CD8-positive, alpha-beta memory T cell (primary cell): ENCODE measurements at places on chromosomes 4 and X. TPM values are rescaled to one million over a fixed set of nuclear protein-coding genes. Genes with fewer than 3 reads are reported as not detected.

The HSPA4L gene
- 0.50 TPM for total RNA-seq

The GSX2 gene
- total RNA-seq = not detected

The SHOX gene
- not detected for total RNA-seq

The EBP gene
- 153 TPM for total RNA-seq

GRCh38 chr4:6375620-6376295, 96.7 kb downstream of the PPP2R2C start:
- H3K4me3 ChIP-seq = no peak overlapping the region
- no peak overlapping the region for H3K27ac ChIP-seq
- H3K4me1 ChIP-seq = no peaks in the 10 kb centered on the region
- H3K27me3 ChIP-seq = no peaks in the 10 kb centered on the region

DNA sequence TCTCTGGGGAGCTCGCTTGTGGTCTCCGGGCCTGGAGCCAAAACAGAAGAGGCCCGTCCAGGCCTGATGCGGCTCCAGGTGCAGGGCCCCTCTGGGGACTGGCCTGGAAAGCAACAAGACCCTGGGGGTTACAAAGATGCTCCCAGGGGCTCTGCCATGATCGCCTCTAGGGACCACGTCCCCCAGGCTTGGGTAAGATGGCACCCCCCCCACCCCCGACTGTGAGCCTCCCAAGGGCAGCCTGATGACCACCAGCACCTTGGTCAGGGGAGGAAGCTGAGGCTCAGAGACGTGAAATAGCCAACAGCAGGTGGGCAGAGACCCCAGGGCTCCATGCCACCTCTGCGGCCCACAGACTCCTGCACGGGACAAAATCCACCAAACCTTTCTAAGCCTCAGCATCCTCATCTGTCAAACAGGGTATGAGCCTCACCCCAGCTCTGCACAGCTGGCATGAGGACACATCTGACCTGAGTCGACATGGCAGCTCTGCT, 25.4 kb downstream of the C4orf50 start:
- H3K36me3 ChIP-seq = no peaks in the 10 kb centered on the region
- H3K27me3 ChIP-seq = no peaks in the 10 kb centered on the region
- H3K4me1 ChIP-seq = no peaks in the 10 kb centered on the region

DNA sequence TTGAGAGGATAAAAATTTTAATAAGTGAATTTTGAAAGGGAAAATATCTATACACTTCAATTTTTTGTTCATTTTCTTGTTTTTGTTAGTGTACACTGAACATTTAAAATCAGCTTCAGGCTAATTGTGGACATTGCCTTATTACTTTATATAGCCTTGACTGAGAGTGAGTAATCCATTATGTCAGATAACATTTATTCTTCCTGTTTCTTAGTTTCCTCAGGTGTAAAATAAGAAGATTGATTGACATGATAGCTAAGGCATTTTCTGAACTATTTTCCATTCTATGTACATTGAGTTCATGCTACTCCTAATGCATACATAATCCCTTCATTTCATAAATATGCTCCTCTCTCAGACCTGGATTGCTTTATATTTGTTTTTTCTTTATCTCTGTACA, 607.3 kb upstream of the AADAT start:
- H3K36me3 ChIP-seq = no peaks in the 10 kb centered on the region
- no peaks in the 10 kb centered on the region for H3K4me1 ChIP-seq
- H3K27ac ChIP-seq = no peak overlapping the region

GRCh38 chrX:153556767-153557166, 39.3 kb downstream of the ATP2B3 start:
- no peaks in the 10 kb centered on the region for H3K36me3 ChIP-seq
- H3K4me1 ChIP-seq = no peaks in the 10 kb centered on the region
- H3K27me3 ChIP-seq = no peaks in the 10 kb centered on the region
- H3K4me3 ChIP-seq = no peak overlapping the region

DNA sequence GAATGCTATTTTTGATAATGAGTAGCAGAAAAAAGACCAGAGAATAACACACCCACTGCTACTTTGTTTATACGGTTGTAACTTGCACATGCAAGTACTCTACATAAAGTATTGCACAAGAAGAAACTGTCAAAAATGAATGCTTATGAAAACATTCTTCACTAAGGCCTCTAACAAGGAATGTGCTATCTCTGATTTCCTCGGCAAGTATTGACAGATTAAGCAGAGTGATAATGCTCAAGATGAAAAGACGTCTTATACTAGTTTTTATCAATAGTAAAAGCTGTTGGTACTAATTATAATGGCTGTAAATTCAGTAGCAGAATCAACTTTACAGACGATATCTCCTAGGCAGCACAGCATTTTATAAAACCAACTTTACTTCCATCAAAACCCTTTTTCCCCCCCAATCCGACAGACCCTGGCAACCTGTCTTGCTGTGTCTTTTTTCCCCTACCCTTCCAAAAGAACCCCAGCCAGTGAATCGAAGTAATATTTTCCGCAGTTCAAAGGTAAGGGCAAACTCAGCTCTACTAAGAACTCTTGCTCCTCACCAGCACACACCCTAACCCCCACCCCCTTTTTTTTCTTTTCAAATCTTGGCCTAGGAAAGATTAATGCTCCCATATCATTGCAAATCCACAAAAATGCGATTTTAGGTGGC, 1.5 kb downstream of the FRYL start:
- H3K4me1 ChIP-seq = peaks cover 51% of the 10 kb centered on the region
- peak overlapping the region; percentile 72 for H3K27ac ChIP-seq
- H3K4me3 ChIP-seq = peak overlapping the region; percentile 91
- H3K27me3 ChIP-seq = no peaks in the 10 kb centered on the region

- no peaks in the 10 kb centered on the region for H3K36me3 ChIP-seq
- no peak for DNase-seq
- no peaks in the 10 kb centered on the region for H3K4me1 ChIP-seq
- no peak overlapping the region for H3K27ac ChIP-seq
- no peaks in the 10 kb centered on the region for H3K27me3 ChIP-seq
Measured at GRCh38 chr4:123116412-123116811, 194.0 kb upstream of the NUDT6 start.

GRCh38 chr4:169404960-169405359, 134.2 kb upstream of the SH3RF1 start:
- no peaks in the 10 kb centered on the region for H3K27me3 ChIP-seq
- no peak overlapping the region for H3K27ac ChIP-seq
- no peaks in the 10 kb centered on the region for H3K36me3 ChIP-seq
- H3K4me3 ChIP-seq = no peak overlapping the region

GRCh38 chr4:88411491-88412096, 32.9 kb downstream of the HERC6 start:
- H3K36me3 ChIP-seq = peaks cover 15% of the 10 kb centered on the region
- no peaks in the 10 kb centered on the region for H3K27me3 ChIP-seq
- H3K4me1 ChIP-seq = no peaks in the 10 kb centered on the region
- DNase-seq = no peak
- no peak overlapping the region for H3K4me3 ChIP-seq
- no peak overlapping the region for H3K27ac ChIP-seq

DNA sequence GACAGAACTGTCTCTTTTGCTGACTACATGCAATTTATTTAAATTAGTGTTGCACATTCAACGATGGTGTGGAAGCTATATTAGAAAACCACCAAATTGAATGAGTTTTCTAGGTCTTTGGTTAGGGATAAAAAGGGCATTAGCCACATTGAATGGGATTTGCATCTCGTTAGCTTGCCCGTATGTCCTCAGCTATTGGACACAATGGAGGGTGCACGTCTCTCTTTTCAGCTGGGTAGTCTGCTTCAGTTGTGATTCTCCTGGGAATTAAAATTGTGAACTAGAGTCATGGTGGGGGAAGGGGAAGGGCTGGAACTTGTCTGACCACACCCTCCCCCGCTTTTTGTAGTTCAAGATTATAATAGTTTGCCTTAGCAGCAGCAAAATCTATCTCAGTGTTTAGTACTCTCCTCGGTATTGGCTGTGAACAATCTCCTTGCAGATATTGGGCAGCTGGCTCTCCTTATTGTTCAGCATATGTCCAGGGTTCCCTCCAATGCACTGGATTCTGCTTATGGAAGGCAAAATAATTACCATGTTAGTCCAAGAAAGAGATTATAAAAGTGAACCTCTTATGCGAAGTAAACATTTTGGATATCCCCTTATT, 23.3 kb downstream of the TRIM2 start:
- no peak overlapping the region for H3K4me3 ChIP-seq
- H3K36me3 ChIP-seq = no peaks in the 10 kb centered on the region
- H3K27ac ChIP-seq = no peak overlapping the region

GRCh38 chr4:100414016-100414790, 103.6 kb downstream of the EMCN start:
- no peaks in the 10 kb centered on the region for H3K4me1 ChIP-seq
- H3K36me3 ChIP-seq = no peaks in the 10 kb centered on the region
- H3K27ac ChIP-seq = no peak overlapping the region
- no peak overlapping the region for H3K4me3 ChIP-seq
- no peak for DNase-seq
